ENCODE measurements at places on chromosomes 3 and 15. TPM values are rescaled to one million over a fixed set of nuclear protein-coding genes. Genes with fewer than 3 reads are reported as not detected.

DNA sequence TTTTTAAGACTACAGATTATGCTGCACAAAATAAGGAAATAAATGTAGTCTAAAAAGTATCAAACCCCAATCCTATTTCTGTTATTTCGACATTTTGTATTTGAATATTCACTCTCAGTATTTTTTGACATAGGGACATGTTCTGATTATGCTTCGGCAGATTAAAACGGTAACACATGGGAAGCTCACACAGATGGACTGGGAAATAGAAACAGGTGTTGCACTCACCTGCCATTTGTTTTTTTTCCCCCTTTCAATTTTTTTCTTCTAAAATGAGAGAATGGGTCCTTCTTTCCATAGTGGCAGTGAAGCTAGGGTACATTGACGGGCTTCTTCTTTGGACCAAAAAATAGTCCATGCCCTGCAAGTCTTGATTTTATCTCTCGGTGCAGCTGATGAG is 163.1 kb downstream of the MYRIP start:
- H3K4me1 ChIP-seq, result no peaks in the 10 kb centered on the region
- DNase-seq, result no peak
- no peak overlapping the region for H3K4me3 ChIP-seq
- no peaks in the 10 kb centered on the region for H3K27me3 ChIP-seq
- no peaks in the 10 kb centered on the region for H3K36me3 ChIP-seq

GRCh38 chr15:26438718-26439117 is 334.1 kb downstream of the GABRB3 start:
- H3K4me1 ChIP-seq, result no peaks in the 10 kb centered on the region
- no peak for DNase-seq

GRCh38 chr15:31241888-31242522 is 84.6 kb upstream of the KLF13 start:
- peak overlapping the region; percentile 0 for H3K27ac ChIP-seq
- DNase-seq, result peak; percentile 74
- H3K36me3 ChIP-seq, result no peaks in the 10 kb centered on the region
- H3K27me3 ChIP-seq, result no peaks in the 10 kb centered on the region

The B3GNT5 gene
- total RNA-seq, result 0.25 TPM

DNA sequence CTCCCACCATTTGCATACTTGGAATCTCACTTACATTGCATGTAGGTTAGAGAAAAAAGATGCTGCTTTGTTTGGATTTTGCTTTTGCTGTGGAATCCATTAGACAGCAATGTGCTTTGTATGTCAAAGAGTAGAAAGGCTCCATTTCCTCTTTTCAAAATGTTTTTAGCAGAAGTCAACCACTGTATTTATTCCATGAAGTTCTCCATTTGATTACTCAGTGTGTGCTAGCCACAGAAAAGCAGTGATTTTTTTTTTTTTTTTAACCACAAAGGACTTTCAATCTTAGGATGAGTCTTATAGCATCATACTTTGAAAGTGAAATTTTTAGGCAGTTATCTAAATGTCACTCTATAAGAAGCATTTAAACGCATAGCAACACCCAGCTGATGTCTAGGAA is 285.0 kb upstream of the ADAMTS9 start:
- no peak for DNase-seq
- H3K36me3 ChIP-seq, result no peaks in the 10 kb centered on the region
- no peak overlapping the region for H3K27ac ChIP-seq
- H3K4me1 ChIP-seq, result no peaks in the 10 kb centered on the region

GRCh38 chr15:50265620-50266019 is at the start of gene HDC:
HDC (minus strand) TSS chr15:50265726; CDS start chr15:50265623, 103 bp downstream.
- H3K4me3 ChIP-seq, result no peak within 1 kb of the TSS
- no peaks in the 10 kb centered on the region for H3K36me3 ChIP-seq

The ITIH3 gene
- not detected for total RNA-seq

The SNX22 gene
- 0.33 TPM for total RNA-seq

DNA sequence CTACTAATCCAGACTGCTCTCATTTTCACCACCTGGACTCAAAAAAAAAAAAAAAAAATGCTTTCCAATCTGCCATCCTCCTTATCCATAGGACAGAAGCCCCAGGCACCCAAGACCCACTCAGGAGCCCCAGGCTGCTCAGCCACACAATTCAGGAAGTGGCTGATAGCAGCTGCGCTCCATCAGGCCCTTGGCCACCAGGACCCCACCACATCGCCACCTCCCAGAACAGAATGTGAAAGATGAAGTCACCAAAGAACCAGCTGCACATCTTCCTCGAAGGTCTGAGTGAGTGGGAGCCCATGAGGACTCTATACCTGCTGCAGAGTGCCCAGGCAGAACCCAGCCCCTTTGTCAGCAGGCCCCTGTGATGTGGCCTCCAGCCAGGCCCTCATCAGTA is 19.5 kb downstream of the POC1A start:
- no peaks in the 10 kb centered on the region for H3K36me3 ChIP-seq
- H3K4me1 ChIP-seq, result no peaks in the 10 kb centered on the region
- H3K27ac ChIP-seq, result no peak overlapping the region
- no peak for DNase-seq
- no peak overlapping the region for H3K4me3 ChIP-seq

The ZDHHC23 gene
- total RNA-seq, result 7.3 TPM

The ITIH4 gene
- 50.5 TPM for total RNA-seq

- no peaks in the 10 kb centered on the region for H3K4me1 ChIP-seq
- no peaks in the 10 kb centered on the region for H3K36me3 ChIP-seq
- no peak overlapping the region for H3K27ac ChIP-seq
- H3K4me3 ChIP-seq, result no peak overlapping the region
Observed at GRCh38 chr3:38616658-38617057, 32.8 kb downstream of the SCN5A start.

- no peaks in the 10 kb centered on the region for H3K27me3 ChIP-seq
- no peaks in the 10 kb centered on the region for H3K36me3 ChIP-seq
- DNase-seq, result no peak
- H3K4me3 ChIP-seq, result no peak overlapping the region
Observed at GRCh38 chr3:116390318-116390717, 55.0 kb downstream of the LSAMP start.

GRCh38 chr3:57872606-57873005 is 116.5 kb downstream of the SLMAP start:
- no peak overlapping the region for H3K27ac ChIP-seq
- no peak for DNase-seq
- H3K27me3 ChIP-seq, result no peaks in the 10 kb centered on the region
- no peaks in the 10 kb centered on the region for H3K4me1 ChIP-seq

The GOLGA6L10 gene
- total RNA-seq, result 2.4 TPM

The KBTBD13 gene
- not detected for total RNA-seq

The FBXW12 gene
- total RNA-seq, result not detected

The EPHA3 gene
- not detected for total RNA-seq

- DNase-seq, result no peak
- H3K4me3 ChIP-seq, result no peak overlapping the region
- no peaks in the 10 kb centered on the region for H3K27me3 ChIP-seq
- H3K4me1 ChIP-seq, result no peaks in the 10 kb centered on the region
- no peak overlapping the region for H3K27ac ChIP-seq
Observed at GRCh38 chr15:62791694-62792093, 250.9 kb upstream of the TPM1 start.

- peak; percentile 14 for DNase-seq
- peak overlapping the region; percentile 65 for H3K27ac ChIP-seq
- no peaks in the 10 kb centered on the region for H3K27me3 ChIP-seq
- peaks cover 14% of the 10 kb centered on the region for H3K4me1 ChIP-seq
- H3K4me3 ChIP-seq, result peak overlapping the region; percentile 70
Observed at GRCh38 chr15:69161079-69161877, 843 bp downstream of the GLCE start.

The AP3B2 gene
- total RNA-seq, result 0.64 TPM

DNA sequence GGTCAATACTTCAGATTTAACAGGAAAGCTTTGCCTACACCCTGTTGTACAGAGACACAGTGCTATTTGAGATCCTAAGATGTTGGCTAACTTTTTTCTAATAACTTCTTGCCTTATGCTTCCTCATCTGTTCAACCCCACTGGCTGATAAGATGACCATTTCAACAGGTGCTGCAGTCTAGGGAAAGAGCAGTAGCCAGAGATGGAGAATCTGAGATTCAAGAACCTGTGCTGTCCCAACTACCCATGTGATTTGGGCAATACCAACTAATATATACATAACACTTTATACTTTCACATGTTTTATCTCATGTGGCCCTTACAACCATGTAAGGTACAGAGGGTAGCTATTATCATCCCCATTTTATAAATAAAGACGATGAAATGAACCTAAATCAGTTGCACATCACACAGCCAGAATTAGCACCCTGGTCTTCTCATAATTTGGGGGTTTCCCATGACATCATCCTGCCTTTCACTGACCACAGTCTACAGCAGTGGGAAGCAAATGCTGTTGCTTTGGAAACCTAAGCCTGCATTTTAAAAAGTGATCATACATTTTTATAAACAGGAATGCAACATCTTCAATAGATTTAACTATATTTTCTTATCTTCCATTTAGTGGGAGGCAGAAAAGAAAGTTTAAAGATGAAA is 9.7 kb downstream of the TTC23 start:
- H3K27ac ChIP-seq, result no peak overlapping the region
- H3K27me3 ChIP-seq, result no peaks in the 10 kb centered on the region
- DNase-seq, result no peak
- H3K4me3 ChIP-seq, result no peak overlapping the region
- H3K4me1 ChIP-seq, result no peaks in the 10 kb centered on the region
- no peaks in the 10 kb centered on the region for H3K36me3 ChIP-seq

- H3K4me1 ChIP-seq, result no peaks in the 10 kb centered on the region
- H3K27me3 ChIP-seq, result no peaks in the 10 kb centered on the region
- no peak overlapping the region for H3K4me3 ChIP-seq
- H3K36me3 ChIP-seq, result no peaks in the 10 kb centered on the region
Observed at GRCh38 chr3:19543212-19543841, 390.7 kb downstream of the EFHB start.

DNA sequence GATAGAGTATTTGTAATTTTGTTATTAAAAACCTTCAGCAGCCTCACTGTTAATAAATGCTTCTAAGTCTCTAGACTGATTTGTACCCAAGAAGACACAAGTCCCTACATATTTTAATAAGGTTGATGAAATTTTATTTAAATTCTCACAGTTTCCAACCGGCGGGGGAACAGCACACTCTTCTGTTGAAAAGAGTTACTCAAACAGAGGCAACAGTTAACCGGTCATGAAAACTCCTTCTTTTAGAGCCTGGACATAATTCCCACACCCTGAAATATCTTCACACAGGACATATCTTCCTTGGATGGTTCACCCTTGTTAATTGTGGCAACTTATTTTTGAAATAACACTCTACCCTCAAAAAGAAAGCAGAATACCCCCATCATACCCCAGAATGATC is 278.8 kb downstream of the FOXP1 start:
- H3K27me3 ChIP-seq, result no peaks in the 10 kb centered on the region
- no peak for DNase-seq
- H3K36me3 ChIP-seq, result no peaks in the 10 kb centered on the region
